ENCODE measurements at places on chromosomes 12 and 14.

DNA sequence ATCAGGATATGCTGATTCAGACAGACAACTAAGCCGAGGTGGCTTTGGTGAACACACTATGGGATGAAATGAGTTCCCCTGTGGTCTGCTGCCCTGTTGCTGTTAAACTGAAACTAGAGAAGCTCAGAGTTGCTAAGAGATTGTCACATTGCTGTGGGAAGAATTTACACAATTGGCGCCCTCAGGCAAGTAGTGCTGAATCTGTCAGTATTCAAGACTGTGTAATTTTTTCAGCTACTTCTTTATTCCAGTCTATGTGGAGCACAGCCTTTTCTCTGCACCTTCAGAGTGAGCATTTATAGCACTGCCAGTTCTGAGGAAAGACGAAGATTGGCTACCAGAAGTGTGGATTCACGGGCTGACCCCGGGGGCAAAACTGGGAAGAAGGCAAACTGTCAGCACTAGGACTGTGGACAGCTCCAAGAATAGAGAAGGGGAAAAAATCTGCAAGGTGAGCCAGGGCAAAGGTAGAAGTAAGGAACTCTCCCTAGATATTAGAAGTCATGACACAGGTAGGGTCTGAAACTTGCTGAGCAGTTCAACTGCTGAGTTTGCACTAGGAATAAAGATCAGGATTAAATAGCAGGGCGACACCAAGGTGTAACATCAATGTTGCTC lies 218.8 kb upstream of the TMPO start:
- no peak for DNase-seq

DNA sequence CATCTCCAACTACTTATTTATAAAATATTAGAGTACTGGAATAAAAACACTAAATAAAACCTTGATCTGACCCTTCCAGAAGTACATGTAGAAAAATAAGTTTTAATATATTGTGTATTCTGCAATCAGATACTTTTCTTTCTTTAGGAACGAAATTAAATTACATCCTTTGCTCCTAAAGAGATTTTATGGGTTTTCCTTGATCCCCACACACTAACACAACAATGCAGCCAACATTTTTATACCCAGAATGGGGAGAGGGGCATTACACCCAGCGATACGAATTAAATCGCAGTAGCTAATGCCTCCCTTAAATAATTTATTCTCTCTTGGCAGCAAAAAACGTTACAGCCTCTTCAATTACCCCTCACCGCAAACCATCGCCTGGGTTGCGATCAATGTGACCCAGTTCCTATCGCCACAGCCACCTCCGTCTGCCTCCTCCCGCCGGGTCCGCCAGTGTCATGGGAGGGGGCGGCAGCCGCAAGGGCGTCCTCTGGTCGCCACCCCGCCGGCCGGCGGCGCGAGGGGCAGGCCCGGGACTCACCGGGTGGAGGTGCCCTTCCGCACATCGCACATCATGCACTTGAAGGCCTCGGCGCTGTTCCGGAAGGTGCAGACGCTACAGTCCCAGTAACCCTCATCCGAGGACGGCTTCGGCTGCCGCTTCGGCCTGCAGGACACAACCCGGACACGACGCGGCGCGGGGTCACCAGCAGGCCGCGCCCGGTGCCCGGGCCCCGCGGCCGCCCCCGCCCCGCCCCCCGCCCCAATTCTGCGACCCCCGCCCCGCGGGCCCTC lies 796 bp downstream of the YAF2 start:
- peak; percentile 80 for DNase-seq

- no peak for DNase-seq
These were observed at the start of gene PPFIA2 for GRCh38 chr12:81759190-81760051. Gene PPFIA2, minus strand, starts transcription at chr12:81759350.

GRCh38 chr14:74569806-74570591 lies 42.0 kb downstream of the LTBP2 start:
- no peak for DNase-seq

- no peak for DNase-seq
These were observed 408.7 kb downstream of the ADAMTS20 start for GRCh38 chr12:43143278-43143677.

DNA sequence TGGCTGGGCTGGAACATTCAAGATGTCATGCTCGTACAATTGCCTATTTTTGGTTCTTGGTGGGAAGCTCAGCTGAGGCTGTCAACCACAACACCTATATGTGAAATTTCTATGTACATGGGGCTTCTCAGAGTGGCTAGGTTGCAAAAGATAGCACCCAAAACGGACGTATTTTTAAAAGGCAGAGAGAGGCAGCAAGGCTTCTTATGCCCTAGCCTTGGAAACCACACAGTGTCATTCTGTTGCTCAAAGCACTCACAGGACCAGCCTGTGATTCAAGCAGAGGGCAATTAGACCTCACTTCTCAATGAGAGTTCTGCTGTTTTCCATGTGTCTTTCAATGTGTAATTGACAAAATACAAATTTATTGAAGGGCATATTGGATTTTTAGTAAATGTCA lies 134.0 kb downstream of the GXYLT1 start:
- DNase-seq: no peak

DNA sequence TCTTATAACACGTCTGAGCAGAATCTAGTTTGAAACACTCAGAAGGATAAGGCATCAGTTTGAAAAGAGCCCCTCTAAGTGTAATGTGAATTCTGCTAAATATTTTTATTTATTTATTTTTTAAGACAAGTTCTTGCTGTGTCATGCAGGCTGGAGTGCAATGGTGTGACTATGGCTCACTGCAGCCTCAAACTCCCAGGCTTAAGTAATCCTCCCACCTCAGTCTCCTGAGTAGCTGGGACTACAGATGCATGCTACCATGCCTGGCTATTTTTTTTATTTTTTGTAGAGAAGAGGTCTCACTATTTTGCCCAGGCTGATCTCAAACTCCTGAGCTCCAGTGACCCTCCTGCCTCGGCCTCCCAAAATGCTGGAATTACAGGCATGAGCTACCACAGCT lies 225.9 kb upstream of the SEL1L start:
- no peak for DNase-seq

DNA sequence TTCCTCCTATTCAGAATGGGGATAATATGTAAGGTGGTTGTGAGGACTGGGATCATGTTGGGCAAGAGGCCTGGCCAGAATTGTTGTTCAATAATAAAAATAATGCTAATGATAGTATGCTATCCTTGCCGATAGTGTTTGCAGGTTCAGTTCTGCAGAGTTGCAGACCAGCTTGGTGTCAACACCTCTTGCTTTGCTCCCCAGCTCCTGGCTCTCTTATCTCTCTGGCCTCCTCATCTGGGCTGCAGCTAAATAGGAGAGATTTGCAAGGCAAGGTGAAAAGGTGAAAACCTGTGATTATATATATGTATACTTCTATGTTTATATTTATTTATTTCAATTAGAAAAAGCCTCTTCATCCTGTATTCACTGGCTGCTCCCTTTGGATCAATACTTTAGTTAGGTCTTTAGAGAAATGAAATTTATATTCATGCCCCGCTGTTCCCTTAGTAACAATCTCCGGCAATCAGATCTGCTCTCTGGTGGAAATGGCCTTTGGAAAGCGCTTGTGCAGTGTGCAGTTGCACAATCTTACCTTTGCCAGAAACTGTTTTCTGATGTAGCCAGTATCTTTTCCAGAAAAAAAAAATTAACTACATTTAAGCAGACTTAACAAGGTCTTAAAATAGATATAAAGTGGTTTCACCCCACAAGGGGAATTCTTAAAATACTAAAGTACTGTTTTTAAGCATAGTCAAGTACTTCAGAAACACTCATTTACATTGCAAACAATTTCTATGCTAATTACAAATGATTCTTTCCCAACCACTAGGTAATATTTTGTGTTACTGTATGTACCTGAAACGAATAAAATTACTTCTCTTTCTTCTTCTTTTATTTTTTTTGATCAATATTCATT lies 19.1 kb upstream of the ACVR1B start:
- DNase-seq: no peak

GRCh38 chr12:96061864-96062453 lies 26.6 kb upstream of the LTA4H start:
- DNase-seq: peak; percentile 79

DNA sequence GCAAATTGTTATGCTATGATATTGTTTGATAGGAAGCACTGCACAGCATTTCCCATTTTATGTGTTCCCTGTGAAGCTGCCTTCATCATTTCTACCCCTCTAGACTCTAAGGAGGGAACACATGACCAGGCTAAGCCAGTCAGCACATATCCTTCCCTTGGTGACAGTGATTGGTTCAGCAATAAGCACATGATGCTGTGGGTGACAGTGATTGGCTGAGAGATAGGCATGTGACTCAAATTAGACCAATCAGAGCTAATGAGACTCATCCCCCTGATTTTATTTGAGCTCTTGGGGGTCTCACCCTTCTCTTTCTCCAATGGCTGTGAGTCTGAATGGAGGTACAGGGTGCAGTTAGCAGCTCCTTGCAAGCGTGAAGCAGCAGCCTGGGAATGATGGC lies 195.2 kb downstream of the NUAK1 start:
- DNase-seq: no peak

DNA sequence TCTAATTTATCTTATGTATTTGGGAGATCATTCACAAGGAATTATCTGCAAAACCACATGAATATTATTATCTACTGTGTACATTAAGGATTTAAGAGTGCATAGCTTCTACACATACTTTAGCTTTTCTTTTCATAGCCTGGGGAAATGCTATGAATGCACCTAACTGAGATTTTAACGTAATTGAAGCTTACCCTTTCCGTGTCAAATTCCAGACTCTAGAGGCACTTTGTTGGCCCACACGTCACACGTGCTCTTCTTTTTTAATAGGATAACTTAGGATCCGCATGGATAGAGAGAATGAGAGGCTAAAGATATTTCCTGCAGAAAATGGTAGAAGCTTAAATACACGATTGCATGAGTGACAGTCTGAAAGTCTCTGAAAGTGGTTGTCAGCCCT lies 481.1 kb downstream of the PCNX1 start:
- DNase-seq: no peak

DNA sequence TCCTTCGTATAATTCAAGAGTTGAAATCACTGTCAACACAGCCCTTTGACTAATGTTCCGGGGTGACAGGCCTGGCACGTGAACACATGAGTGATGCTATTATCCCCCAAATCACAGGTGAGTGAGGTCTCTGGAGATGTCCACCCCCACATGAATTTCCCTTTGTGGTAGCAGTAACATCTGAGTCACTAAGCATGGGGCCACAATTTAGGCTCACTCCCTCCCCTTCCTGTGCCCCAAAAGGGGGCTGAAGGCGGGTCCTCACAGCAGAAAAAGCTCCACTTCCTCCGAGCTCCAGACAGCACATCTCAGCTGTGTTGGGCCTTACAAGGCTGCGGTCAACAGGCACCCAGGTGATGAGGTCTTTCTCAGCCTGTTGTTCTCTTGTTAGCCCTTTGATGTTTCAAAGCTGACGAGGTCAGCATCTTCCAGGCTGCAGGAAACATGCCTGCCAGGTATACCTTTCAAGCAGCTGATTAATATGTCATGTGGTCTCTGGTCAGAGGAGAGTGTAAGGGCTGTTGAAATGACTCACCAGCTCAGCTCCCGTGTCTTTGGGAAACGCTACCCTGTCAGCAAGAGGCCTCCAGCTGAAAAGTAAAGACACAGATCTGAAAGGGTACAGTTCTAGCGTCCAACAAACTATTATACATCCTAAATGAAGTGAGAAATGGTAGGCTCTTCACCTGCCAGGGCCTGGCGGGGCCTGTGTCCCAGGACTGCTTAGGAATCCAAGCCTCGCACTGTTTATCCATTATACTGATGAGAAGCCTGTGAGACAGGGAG lies 107.3 kb downstream of the ZFP36L1 start:
- DNase-seq: peak; percentile 100

DNA sequence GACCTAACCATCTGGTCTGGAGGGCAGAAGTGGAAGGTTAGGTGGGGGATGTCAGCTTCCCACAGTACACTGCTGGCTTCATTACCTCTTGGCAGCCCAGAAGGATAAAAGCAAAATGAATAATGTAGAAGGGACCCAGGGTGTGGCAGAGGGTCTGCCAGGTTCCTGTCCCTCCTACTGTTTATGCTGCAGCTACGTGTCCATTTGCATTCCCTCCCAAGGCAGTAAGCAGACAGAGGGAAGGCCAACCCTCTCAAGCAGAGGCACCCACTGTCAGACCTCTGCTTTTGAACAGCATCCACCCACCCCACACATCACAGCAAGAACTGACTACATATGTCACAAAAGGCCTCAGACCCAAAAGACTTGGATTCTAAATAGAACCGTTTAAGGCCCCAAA lies 19.4 kb downstream of the MAX start:
- no peak for DNase-seq

GRCh38 chr12:70484464-70484863 lies 118.4 kb downstream of the KCNMB4 start:
- no peak for DNase-seq

Data from SW480 (cell line).